ENCODE measurements at places on chromosomes 3 and 15.

GRCh38 chr3:75272691-75273090, 391.4 kb upstream of the FRG2C start:
- DNase-seq: no peak

- DNase-seq: no peak
Measured at GRCh38 chr15:71916834-71917233, 106.5 kb downstream of the NR2E3 start.

- no peak for DNase-seq
Measured at GRCh38 chr15:47720555-47720954, 3.2 kb downstream of the SEMA6D start.

DNA sequence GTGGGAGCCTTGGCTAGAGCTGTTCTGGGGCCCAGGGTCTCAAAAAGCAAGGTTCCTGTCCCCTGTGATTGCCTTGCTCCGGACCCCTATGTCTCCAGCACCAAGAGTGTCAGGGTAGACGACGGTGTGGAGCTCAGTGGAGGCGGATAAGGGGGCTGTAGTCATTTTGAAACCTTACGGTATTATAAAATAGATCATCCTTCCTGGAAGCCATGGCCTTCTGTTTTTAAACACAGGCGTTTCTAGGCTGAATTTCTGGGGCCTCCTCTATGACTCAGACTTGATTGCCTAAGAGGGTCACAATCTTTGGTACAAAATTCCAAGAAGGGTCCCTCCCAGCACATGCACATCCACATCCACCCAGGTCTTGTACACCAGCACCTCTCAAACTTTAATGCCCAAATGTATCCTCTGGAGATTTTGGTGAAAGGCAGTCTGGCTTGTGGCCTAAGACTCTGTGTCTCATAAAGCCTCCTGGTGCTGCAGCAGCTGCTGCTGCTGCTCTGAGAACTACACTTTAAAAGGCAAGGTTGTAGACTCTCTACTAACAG, 70.5 kb upstream of the XCR1 start:
- DNase-seq: no peak

GRCh38 chr3:48446043-48446424, 503 bp upstream of the ATRIP start:
- DNase-seq: no peak

DNA sequence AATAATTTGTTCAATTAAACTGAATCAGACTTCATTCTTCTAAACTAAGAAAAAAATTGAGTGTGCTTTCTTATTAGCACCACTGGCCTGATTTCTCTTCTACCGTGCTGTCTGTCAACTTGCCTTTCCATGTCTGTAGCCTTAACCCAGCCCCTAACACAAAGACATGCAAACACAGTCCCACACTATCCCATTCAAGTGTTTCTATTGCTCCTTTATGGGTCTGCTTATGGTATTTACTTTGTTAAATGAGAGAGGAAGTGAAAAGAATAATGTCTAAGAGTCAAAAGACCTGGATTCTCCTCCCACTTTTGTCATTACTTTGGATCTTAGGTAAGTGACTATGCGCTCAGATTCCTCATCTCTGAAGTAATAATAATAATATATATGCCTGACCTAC, 55.3 kb downstream of the GTF2E1 start:
- no peak for DNase-seq

- no peak for DNase-seq
Measured at GRCh38 chr3:48274452-48274851, 33.5 kb downstream of the ZNF589 start.

GRCh38 chr3:182618085-182618732, 175.1 kb upstream of the ATP11B start:
- DNase-seq: no peak

DNA sequence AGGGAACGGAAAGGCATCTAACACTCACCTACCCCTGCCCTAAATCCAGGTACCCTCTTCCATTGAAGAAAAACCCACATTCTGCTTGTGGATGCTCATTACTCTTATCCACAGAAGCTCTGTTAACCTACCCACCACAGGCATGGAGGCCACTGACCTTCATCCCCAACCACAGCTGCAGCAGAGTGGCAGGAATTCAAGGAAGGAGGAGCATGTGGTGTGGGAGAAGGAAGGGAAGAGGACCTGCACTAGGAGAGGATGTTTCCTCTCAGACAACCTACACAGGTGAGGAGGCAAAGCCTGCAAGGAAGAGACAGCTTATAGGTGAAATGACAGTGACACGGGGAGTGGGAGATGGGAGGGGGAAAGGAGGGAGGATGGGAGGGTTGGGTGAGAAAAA, 192.5 kb upstream of the TSC22D2 start:
- no peak for DNase-seq
